ENCODE measurements at places on chromosomes 4 and X.
A peak's percentile ranks its signal among the peaks of the same experiment; 100 is the strongest.

- no peak for DNase-seq
These were observed 299.9 kb downstream of the ASMT start for GRCh38 chrX:1914606-1915365.

DNA sequence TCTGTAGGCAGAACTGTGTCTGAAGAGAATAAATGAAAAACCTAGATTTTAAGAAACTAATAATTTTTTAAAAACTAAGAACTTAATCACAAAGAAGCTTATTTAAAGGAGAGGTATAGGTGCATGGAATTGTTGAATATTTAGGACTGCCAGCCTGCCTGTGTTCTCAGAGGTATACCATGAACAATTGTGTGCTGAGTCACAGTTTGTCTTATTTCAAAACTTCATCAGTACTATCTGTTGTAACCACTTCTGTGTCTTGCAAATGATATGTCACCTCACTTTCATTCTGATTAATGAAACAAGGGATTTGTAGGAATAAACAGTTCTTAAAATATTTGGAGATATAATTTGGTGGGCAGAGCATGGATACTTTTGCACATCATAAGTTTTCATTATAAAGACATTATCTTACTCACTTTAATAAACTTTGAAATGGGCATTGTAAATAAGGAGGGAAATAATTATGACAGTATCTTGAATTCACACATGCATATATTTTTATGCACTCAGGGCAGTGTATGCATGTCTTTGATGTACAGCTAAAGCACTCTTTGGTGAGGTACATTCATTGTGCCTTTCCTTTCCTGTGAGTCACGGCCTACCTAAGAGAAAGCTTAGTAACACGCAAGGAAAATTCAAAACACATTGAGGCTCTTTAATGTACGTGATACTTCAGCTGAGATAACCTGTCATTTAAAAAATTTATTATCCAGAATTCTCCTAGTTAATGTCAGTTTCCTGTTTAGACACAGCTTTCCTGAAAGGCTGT lies 31.7 kb downstream of the STOX2 start:
- DNase-seq: no peak

DNA sequence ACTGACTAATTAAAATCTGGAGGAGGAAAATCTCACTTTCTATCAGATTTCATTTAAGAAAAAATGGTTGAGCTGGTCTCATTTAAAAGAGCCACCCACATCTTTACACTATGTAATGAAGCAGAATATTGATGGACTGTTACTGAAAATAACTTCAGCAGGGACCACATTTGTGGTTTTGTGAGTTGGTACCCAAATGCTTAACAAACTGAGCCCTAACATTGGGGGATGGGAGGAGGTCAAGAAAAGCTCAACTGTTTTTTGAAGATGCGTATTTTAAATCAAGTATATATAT lies 30.1 kb downstream of the HOPX start:
- no peak for DNase-seq

DNA sequence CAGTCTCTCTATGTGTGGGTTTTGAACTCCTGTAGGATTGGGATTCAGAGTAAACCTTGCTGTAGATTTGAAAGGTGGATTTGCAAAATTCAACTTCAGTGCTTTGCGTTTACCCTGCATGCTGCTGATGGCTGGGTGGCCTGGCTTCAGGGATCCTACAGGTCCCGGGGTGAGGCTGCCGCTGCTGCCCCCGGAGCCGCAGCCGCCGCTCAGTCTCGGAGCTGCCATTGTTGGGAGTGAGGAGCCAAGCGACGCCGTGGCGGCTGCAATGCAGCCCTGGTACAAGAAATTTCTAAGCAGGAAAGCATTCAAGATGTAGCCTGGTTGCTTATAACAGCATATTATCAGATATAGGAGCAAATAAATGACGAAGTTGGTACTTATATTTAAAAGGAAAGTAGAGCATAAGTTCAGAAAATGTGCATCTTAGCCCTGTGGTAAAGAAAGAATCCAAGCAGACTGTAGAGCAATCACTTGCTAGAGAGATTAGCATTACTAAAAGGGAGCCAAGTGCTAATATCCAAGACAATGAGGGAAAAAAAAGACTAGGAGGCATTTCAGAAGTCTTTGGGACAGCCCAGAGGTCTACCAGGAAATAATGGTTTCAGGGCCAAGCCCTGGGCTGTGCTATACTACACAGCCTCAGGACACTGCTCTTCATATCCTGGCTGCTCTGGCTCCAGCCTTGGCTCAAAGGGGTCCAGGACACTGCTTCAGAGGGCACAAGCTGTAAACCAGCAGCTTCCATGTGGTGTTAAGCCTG lies 36.9 kb upstream of the CHIC1 start:
- DNase-seq: no peak

- DNase-seq: no peak
These were observed 601 bp downstream of the INPP4B start for GRCh38 chr4:142845293-142846107.

DNA sequence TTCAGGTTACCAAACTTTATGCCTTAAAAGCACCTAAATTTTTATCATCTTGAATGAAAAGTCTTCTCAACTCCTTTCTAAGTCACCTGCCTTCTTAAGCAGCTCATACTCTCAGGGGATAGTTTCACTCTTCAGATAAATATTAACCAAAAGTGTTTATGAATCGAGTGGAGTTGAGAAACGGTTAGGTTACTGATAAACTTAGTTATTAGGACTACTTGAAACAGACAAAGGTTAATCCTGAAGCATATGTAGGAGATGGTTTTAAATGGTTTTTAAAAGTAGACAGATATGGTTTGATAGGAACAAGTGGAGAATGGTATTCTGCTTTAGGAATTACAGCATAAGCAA lies 32.8 kb downstream of the CLDN22 start:
- no peak for DNase-seq

DNA sequence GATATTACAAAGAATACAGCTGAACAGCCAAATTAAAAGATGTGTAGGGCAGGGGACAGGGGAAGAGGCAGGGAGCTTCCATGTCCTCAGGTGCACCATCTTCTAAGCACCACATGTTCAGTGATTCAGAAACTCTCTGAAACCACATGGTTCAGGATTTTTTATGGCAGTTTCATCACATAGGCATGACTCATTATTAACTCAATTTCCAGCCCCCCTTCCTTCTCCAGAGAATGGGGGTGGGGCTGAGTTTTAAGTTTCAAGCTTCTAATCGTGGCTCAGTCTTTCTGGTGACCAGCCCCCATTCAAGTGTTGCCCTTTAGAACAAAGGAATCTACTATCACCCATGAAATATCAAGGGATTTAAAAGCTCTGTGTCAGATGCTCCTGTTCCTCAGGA lies 317.8 kb upstream of the GALNT7 start:
- DNase-seq: no peak

- DNase-seq: no peak
These were observed 97.9 kb downstream of the NR3C2 start for GRCh38 chr4:148344352-148344751.

- no peak for DNase-seq
These were observed 12.4 kb upstream of the SETD7 start for GRCh38 chr4:139568206-139568955.

- DNase-seq: no peak
These were observed 82.2 kb upstream of the SCOC start for GRCh38 chr4:140291259-140291658.

- no peak for DNase-seq
These were observed 89.9 kb downstream of the EFHC2 start for GRCh38 chrX:44253575-44253942.

- DNase-seq: no peak
These were observed 46.8 kb upstream of the ELF2 start for GRCh38 chr4:139223682-139224317.

DNA sequence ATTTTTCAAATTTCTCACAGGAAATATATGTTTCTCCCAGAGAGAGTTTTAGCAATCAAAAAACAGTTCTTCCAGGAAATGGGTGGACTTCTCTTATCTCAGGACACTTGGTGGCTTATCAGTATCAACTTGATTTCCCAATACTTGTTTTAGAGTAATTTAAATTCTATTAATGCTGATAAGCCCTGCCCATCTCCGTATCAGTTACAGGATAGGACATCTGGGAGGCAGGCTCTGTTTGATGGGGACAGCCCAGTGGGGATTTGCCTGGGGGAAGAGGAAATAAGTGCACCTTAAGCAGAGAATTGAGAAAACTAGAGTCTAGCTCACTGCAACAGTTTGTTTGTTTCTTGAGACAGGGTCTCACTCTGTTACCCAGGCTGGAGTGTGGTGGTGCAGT lies 43.2 kb upstream of the PDGFRA start:
- DNase-seq: no peak

- no peak for DNase-seq
These were observed 294.0 kb downstream of the TENM3 start for GRCh38 chr4:182537031-182537795.

GRCh38 chrX:26722666-26723428 lies 506.9 kb downstream of the MAGEB5 start:
- DNase-seq: no peak

- no peak for DNase-seq
These were observed 413.5 kb downstream of the GRIA2 start for GRCh38 chr4:157634057-157634456.

GRCh38 chrX:81120936-81121371 lies 80.8 kb downstream of the HMGN5 start:
- peak; percentile 30 for DNase-seq

GRCh38 chr4:6008092-6008551 lies 10.1 kb downstream of the C4orf50 start:
- DNase-seq: no peak

GRCh38 chr4:118760092-118760491 lies 74.9 kb downstream of the METTL14 start:
- DNase-seq: no peak

GRCh38 chr4:67020438-67020797 lies 524.9 kb downstream of the CENPC start:
- DNase-seq: no peak

DNA sequence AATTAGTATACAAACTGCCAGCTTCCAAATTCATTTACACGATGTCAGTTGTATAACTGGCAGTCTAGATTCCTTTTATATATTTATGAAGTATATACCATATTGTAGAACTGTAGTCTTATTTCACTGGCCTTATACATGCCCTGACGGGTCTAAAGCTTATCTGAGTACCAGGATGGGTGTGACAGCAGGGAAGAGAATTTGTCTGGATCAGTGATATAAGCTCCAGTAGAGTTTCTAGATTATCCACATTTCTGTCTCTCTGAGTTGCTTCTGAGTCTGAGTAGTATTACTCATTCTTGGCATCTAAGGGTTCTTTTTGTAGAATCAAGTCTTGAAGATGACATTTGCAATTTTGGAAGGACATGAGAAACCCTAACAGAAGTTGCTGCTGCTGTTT lies 101.3 kb downstream of the RPA4 start:
- no peak for DNase-seq

DNA sequence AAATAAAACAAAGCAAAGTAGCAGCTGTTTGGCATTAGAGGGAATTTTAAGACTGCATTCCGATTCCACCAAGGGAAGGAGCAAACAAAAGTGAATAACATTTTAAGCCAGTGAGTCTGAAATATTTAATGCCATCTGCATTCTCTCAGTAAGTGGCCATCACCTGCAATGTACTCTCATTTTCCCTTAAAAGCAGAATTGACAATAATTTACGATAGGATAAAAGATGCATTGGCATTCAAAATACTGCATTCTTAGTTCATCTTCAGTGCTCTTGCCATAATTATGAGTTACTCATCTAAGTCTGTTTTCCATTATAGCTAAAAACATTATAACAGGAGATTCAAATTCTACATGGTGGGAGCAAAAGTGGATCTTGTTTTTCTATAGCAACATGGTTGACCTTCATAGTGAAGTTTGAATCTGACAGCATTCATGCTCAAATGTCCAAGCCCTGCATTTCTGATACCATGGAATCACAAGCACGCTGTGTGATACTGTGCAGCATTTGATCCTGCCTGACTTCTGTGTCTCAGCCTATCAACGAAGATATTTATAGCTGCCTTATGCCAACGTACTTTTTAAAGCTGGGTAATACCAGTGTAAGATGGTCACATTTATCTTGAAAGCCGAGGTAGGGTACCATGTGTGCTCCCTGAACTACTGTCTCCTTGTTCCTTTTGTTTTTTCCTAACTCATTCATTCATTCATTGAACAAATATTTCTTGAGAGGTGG lies 355.3 kb upstream of the IGFBP7 start:
- no peak for DNase-seq

DNA sequence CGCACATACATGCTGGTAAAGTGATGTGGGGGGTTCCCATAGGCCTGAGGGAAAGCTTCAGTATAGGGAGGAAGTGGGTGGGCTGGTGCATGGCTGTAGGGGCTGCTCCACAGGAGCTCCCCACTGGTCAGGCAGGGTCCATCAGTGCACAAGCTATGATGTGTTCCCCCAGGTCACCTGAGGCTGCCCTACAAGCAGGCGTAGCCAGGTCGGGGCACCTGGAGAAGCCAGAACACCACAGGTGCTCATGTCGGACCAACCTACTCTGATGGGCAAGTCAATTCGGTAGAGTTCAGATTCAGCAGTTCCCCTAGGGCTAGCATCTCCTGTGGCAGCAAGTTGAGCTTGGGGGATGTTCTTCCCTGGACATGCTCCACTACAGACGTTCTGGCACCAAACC lies 103.3 kb upstream of the EPHA5 start:
- DNase-seq: no peak

DNA sequence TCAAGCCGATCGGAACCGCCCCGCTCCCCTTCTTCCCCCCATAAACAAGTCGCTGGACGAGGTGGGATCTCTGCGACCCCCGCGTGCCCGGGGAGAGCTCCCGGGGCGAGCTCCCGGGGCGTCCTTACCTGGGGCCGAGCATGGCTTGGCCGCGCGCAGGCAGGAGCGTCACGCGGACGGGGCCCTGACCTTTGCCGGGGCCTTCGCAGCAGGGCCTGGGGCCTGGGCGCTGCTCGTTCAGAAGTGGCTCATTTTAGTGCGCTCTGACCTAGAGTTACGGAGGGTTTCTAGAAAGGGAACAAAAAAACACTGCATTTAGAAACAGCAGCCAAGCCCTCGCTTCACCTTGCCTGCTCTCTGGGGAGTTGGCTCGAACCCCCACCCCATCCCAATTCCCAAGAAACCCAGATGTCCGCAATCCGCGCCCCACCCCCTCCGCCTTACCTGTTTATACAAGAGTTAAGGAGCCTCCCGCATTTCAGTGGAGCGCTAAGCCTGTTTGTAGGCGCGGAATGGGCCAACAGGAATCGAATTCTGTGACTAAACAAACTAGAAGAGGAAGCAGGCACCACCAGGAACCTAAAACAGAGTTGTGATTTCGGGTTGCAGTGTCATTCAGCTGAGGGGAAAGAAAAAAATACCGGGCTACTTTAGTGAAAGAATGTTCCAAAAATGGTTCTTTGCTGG lies 814 bp upstream of the RBM47 start:
- DNase-seq: no peak

GRCh38 chr4:41178372-41179370 lies 35.7 kb downstream of the APBB2 start:
- no peak for DNase-seq

Measured in CD4-positive, alpha-beta T cell treated with Interleukin-15 for 4 hours (primary cell).